ENCODE measurements at places on chromosomes 2 and 18. TPM values are rescaled to one million over a fixed set of nuclear protein-coding genes. Genes with fewer than 3 reads are reported as not detected.

ZNF532 gene
- total RNA-seq, result 167 TPM

ARHGEF33 gene
- total RNA-seq, result 4.0 TPM

DNAH7 gene
- total RNA-seq, result 2.5 TPM

IL36B gene
- total RNA-seq, result not detected

AQP12A gene
- not detected for total RNA-seq

ZFAND2B gene
- total RNA-seq, result 40.8 TPM

RAPGEF4 gene
- 9.3 TPM for total RNA-seq

- no peak for DNase-seq
Observed at GRCh38 chr2:33378556-33379210, 97.8 kb upstream of the RASGRP3 start.

DNA sequence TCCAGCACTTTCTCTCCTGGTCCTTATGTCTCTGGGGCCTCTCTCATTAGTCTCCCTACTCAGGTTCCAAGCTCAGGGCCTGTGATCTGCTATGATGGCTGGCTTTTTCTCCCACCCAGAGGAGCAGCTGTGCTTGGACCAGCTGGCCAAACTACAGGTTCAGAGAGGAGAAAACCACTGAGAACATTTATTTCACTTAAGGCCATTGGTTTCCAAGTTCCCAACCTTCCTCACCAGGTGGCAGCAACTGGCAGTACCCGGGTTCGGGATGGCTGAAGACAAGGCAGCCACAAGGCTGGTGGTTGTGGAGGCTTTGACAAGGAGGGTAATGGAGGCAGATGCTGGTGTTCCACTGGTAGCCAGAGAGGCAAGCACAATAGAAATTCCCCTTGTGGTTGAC, 29.9 kb upstream of the SELENOI start:
- no peak for DNase-seq

DNA sequence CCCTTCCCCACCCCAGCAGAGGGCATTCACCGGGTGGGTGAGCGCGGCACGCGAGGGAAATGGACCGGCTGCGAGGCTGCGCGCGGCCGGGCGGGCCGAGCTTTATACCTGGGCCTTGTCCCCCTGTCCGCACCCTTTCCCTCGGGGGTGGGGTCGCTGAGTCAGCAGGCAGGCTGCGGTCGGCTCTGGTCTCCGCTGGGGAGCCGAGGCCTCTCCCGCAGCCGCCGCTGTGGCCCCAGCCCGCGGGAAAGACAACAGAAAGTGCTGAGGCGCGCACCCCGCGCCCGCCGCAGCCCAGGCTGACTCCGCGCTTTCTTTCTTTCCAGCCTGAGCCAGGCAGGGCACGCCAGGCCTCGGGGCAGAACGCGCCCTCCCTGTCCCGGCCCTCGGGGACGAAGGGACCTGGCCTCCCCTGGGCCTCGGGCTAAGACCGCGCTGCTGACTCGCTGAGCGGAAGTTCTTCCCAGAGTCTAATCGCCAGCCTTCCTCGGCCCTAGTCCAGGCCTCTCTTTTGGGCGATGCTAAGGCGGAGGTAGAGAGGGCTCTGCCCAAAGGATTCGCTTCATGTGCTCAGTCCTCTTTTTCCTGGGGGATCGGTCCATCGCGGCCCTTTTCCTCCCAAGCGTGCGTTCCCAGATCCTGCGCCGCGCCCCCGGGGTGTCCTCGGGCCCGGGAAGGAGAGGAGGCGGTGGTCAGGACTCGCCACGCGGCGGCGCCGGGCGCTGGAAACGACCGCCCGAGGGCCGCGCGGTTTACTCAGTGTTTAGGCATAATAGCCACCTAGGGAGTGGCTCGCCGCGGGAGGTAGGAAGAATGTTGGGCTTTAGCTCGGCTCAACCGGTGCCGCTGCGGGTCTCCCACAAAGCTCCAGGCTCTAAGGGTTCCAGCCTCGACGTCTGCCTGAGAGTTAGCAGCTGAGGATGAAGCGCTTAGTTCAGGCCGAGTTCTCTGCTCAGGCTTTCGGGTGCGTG, at the start of gene CRYBA2:
Gene CRYBA2 (minus strand): TSS at position 78 of the 971 bp plus-strand sequence. CDS start 246 bp downstream, outside the sequence.
- no peak for DNase-seq

GRCh38 chr2:106187273-106187891, 6.7 kb downstream of the UXS1 start:
- no peak for DNase-seq

GRCh38 chr2:59585655-59586054, 967.8 kb downstream of the BCL11A start:
- DNase-seq, result no peak

- DNase-seq, result no peak
Observed at GRCh38 chr2:152565884-152566727, 151.2 kb downstream of the PRPF40A start.

- DNase-seq, result peak; percentile 77
Observed at GRCh38 chr18:58863539-58864145, 1.0 kb upstream of the ZNF532 start.

- no peak for DNase-seq
Observed at GRCh38 chr18:36496022-36496421, 198.5 kb downstream of the FHOD3 start.

DNA sequence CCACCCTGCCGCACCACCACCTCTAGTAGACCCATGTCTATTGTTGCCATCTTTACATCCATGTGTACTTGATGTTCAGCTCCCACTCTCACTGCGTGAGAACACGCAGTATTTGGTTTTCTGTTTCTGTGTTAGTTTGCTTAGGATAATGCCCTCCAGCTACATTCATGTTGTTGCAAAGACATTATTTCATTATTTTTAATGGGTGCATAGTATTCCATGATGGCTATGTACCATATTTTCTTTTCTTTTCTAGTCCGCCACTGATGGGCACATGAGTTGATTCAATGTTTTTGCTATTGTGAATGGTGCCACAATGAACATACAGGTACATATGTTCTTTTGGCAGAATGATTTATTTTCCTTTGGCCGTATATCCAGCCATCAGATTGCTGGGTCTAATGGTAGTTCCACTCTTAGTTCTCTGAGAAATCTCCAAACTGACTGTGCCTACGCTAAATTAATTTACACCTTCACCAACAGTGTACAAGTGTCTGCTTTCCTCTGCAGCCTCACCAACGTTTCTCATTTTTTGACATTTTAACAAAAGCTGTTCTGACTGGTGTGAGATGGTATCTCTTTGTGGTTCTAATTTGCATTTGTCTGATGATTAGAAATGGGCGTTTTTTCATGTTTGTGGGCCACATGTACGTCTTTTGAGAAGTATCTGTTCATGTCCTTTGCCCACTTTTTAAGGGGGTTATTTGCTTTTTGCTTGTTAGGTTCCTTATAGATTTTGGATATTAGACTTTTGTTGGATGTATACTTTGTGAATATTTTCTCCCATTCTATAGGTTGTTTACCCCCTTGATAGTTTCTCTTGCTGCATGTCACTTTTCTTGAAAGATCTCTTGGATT, 10.5 kb upstream of the ZNF513 start:
- no peak for DNase-seq

- DNase-seq, result no peak
Observed at GRCh38 chr2:129490641-129491040, 488.8 kb upstream of the RAB6C start.

GRCh38 chr2:149410701-149411484, 80.5 kb downstream of the LYPD6 start:
- no peak for DNase-seq

- DNase-seq, result no peak
Observed at GRCh38 chr2:164773635-164774034, 68.0 kb downstream of the COBLL1 start.

DNA sequence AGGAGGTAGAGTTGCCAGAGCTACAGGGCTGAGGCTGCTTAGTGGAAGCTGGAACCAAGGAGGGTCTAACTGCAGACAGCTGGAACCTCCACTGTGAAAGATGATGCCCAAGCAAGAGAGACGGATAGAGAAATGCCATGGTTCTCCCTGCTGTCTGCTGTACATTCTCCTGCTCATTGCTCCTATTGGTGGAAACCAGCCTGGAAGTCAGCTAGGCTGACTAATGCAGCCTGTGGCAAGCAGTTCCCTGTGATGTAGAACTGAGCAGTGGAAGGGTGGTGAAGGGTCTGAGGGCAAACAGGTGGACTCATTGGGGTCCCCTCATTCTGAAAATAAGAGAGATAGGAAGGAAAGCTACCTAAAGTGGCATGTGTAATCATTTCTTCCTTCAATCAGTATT, 563.6 kb downstream of the SLC4A3 start:
- no peak for DNase-seq

- no peak for DNase-seq
Observed at GRCh38 chr18:57819671-57820460, 16.8 kb upstream of the ATP8B1 start.

- DNase-seq, result no peak
Observed at GRCh38 chr2:72515696-72516095, 310.1 kb downstream of the EXOC6B start.

DNA sequence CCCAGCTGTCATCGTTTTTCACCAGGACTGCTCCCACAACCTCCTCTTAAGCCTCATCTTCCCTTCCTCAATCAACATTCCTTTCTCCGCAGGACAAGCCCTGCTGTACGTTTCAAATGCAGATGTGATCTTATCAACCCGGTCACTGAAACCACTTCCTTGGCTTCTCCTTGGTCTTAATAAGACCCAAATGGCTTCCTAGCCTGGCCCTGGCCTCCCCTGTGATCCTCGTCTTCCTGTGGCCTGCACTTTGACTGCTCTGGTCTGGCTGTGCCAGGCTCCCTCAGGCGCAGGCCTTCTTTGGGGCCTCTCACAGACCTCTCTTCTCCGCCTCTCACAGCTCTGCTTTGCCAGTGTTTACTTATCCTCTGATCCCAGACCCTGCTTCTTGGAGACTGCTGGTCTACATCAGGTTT, 4.7 kb upstream of the ADNP2 start:
- no peak for DNase-seq

DNA sequence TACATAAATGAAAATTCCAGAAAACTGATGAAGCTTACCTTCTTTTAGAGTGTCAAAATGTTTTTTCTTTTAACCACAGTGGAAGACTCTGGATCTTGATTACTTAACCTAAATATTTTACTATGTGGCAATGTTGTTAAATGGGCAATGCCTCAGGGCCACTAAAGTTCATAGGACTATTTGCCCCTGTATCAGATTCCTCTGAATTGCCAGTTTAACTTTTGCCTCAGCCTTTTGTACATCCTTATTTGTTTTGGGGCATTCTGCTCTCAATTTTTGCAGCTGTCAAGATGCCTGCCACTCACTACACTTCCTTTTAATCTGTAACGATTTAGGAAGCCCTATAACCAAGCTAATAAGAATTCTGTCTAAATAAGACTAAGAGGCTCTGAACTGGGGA, 31.7 kb upstream of the SERTAD2 start:
- no peak for DNase-seq

DNA sequence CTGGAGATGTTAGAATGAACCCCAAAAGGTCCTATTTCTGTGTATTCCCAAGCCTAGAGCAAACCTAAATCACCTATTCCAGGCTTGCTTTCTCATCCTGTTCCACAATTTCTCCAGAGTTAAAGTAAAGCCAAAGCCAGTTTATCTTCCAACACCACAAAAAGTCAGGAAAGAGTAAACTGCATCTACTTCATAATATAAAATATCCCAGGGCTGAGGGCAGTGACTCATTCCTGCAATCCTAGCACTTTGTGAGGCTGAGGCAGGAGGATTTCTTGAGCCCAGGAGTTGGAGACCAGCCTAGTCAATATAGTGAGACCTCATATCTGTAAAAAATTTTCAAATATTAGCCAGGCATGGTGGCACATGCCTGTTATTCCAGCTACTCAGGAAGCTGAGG, 241.4 kb downstream of the CDH20 start:
- DNase-seq, result no peak

- DNase-seq, result peak; percentile 89
Observed at GRCh38 chr2:120566331-120567035, 169.2 kb upstream of the GLI2 start.

DNA sequence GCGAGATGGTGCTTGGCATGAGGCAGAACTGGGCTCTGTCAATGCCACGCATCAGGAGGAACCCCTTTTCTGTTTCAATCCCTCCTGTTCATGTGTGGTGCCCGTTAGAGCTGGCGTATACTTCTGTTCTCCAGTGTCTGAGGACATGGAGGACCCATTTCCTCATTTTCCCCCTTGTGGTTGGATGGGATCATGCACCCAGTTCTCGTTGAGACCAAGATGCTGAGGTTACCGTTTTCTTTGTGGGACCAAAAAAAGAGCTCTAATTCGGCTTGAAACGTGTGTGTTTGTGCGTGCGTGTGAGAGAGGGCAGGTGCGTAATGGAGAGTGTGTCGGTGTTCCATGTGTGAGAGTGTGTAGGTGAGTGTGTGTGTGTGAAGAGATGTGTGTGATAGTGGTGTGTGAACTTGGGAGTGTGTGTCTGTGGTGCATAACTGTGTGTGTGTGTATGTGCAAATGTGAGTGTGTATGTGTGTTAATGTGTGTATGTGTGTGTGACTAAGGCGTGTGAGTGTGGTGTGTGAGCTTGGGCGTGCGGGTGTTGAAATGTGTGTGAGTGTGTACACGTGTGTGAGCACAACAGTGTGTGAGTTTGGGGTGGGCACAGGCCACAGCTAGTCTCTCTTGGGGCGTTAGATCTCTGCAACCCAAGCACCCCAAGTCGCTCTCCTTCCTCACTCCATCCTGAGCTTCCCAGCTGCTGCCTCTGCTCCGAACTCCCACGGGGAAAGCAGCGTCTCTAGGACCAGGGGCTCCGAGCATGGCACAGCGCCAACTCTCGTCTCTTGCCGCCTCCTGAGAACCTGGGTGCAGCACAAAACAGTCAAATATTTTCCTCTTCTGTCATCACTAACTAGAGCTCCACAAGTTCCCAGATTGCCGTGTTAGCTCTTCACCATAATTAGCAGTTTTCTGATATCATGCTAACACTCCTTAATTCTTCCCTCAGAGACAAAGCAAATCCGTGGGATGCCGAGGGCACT, 75.8 kb downstream of the LONRF2 start:
- no peak for DNase-seq

DNA sequence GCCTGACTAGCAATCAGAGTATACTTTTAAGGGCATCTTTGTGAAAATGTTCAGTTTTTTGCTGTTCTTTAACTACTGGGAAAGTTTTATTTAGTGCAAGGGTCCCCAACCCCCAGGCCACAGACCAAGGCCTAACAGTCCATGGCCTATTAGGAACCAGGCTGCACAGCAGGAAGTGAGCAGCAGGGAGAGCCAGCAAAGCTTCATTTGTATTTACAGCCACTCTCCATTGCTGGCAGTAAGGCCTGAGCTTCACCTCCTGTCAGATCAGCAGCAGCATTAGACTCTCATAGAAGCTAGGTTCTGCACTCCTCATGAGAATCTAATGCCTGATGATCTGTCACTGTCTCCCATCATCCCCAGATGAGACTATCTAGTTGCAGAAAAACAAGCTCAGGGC, 17.1 kb upstream of the NR4A2 start:
- no peak for DNase-seq

GRCh38 chr2:233961905-233962304, 44.7 kb downstream of the TRPM8 start:
- no peak for DNase-seq

GRCh38 chr2:55232863-55233657, 572 bp downstream of the RPS27A start:
- peak; percentile 67 for DNase-seq
